ENCODE measurements at places on chromosomes 3 and 15.

DNA sequence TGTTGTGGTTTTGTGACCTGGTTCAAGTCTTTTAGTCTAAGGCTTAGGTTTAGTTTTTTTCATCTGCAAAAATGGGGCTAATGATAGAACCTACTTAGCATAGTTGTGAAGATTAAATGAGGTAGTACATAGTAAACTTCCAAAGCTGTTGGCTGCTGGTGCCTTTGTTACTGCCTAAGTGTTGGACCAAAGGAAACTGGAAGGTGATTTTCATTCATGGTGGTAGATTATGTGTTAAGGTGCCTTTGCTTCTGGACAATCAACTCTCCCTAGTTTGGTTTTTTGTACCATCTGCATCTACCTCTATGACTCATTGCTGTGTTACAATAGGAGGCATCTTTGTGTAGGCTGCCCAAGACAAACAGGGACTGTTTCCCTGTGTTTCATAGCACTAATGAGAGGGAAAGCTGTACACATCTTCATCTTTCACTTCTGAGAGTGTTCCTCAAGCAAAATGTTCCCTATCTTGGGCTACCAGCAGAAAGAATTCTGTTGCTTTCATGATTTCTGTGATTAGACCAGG is 3.2 kb downstream of the MAP2K1 start:
- no peak for DNase-seq

- no peak for DNase-seq
Observed at GRCh38 chr3:112320691-112321090, 12.3 kb upstream of the CD200 start.

DNA sequence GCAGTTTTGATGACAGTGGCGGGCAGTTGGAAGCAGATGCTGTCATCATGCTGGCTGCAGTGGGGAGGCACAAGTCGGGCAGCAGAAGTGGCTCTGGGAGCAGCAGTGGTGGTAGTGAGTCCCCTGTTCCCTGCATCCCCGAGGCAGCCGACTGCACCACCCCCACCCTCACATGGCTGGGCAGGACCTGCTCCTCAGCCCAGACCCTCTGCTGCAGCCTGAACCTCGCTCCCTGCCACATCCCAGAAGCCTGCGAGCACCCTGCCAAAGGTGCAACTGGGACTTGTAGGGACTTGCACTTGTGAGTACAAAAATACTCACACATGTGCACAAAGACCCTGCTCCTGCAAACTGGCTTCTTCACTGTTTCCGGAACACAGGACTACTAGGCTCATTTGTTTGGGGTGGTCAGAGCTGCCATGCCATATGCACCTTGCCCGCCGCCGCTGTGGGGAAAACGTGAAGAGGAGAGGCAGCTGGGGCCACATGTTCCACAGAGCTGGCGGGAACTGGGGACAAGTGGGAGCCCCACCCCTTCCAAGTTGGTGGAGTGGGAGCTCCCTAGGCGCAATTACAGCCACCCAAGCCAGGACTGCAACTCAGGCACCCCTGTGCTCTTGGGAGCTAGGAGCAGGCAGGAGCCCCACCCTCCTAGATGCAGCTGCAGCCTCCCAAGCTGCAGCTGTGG is 2.2 kb downstream of the JMJD7 start:
- no peak for DNase-seq

- no peak for DNase-seq
Observed at GRCh38 chr3:94522488-94522887, 459.6 kb downstream of the NSUN3 start.

DNA sequence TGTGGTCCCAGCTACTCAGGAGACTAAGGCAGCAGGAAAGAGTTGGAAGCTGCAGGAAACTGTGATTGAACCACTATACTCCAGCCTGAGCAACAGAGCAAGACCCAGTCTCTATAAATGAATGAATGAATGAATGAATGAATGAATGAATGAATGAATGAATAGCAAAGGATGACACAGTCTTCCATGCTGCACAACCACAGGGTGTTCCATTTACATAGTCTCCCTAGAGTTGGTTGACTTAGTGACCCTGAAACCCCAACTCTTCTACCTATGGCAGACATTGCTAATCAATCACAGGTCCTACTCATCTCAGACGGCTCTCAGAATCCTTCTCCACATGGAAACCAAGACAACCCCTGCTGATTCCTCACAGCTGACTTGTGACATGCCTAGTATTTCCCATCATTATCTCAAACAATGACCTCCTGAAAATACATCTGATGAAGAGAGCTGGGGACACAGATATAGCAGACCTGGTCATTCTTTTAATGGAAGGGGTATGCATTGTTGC is 2.1 kb downstream of the IQCF5 start:
- DNase-seq, result no peak

DNA sequence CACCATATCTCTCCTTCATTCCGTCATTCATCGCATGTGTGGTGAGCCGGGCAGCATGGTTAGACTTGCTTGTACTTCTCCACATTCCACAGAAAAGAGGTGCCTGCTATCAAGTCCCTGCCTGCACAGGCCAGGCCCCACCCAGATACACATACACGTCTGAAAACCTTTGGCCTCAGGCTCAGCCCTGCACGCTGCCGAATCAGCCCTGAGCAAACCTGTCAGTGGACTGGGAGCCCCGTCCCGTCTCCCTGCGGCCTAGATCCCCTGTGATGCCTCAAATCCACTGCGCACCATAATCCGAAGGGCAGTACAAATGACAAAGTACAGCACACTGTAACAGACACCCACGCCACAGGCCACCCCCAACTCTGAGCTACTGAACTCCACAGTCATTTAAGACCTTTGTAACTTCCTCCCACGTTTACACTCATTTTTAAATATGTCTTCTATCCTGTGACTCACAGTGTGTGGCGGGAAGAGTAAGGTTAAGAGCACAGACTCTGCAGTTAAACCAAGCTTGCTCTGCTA is 67.1 kb downstream of the MB21D2 start:
- no peak for DNase-seq

DNA sequence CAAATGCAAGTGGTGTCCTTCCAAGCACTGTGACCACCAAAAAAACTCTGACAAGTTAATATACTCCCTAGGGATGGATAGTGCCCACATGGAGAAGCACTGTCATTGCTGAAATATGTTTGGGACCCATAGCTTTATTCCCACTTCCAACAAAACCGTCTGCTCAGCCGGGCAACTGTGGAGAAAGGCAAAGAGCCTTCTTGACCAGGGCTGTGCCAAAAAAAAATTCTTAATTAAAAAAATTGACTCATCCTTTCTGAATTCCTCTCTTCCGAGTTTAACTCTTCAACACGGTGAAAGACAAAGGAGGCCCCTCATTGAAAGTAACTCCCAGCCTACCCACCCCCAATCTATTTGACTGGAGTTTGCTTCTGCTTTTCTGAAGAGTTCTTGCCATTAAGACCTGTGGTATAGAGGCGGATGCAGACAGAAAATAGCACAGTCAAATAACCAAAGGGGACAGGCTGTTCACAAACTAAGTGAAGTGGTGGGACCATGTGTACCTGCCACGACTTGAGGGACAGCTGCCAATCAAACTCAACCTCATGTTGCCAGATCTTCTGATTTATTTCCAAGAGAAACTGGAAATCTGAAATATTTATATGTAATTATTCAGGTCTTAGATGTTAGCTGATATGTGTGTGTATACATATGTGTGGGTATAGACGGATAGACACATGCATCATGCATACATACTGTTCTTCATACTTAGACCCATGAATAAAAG is 135.4 kb upstream of the PFN2 start:
- no peak for DNase-seq

DNA sequence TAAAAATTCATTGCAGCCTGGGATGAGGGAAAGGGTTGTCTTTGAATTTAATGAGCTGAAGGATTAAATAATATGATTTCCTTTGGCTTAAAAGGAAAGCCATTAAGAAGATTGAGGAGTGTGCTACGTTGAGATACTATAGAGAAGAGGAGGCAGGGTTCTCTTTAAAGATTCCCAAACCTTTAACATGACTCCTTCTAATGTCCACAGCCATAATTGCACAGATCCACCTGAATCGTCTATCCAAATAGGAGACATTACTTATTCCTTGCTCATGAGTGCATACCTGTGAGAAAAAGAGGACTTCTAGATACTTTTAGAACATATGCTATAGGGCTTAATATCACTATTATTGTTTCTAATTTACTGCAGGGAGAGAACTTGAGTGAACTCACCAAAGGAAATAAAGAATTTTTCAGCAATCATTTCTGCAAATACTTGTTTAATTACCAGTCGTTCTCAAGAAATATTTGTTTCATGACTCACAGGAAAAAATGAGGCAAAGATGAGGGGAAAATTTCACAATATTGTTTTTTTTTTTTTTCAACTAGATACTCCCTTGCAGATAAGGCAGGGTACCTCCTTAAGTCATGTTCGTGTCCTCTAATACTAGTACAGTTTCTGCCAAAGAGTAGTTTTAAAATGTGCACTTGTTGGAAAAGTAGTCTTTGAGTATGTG is 8.9 kb upstream of the SUCNR1 start:
- no peak for DNase-seq

- no peak for DNase-seq
Observed at GRCh38 chr3:30742796-30743619, 136.6 kb downstream of the TGFBR2 start.

DNA sequence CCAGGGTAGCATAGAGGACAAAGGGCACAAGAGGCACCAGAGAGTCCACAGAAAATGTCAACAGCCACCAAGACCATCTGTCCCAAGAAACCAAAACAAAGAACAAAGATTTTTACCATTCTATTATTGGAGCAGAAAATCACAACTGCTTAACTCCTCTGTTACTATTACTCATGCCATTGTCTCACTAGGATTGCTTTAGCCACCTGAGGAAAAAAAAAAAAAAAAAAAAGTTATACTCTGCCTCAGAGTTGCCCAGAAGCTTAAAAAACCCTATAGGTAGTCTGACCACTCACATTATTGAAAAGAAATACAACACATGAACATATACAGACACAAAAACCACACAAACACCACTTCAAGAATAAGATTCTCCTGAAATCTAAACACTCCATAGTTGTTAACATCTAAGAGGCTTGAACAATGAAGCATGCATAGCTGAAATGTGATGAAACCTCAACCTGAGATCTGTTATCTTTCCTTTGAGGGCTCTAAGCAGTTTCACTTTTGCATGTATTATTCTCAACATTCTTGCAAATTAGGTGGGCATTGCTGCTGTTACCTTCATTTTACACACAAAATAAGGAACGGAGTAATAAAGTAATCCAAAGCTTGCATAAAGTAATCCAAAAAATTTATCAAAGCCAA is 85.4 kb downstream of the IGSF11 start:
- DNase-seq, result no peak

- DNase-seq, result no peak
Observed at GRCh38 chr3:57199895-57200297, at the start of gene HESX1. TSS of gene HESX1 (minus strand) at chr3:57199978. CDS start at chr3:57199918, 60 bp downstream.

DNA sequence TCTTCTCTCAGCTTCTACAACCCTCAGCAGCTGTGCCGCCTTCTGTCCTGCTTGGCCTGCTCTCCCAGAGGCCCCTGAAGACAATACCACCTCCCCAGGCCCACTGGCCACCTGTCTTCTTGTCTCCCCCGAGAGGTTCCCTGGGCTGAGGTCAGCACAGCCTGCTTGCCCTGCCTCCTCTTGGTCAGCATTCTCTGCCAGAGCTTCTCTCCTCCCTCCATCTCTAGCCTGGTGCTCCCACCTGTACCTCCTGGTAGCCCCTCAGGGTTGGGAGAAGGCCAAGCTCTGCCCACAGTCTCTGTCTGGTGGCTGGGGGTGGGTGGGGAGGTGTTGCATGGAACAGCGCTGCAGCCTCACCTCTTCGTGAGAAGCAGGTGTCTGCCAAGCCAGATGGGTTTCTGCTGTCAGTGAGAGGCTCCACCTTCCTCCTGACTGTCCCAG is 5.6 kb upstream of the ISLR start:
- no peak for DNase-seq
